Stimulated activated CD4-positive, alpha-beta T cell treated with anti-CD3 and anti-CD28 coated beads, Interleukin-12 subunit alpha, Interleukin-12 subunit beta, amount 100 ng/mL, for 24 hours (primary cell): ENCODE measurements at places on chromosomes 12 and 14.
A peak's percentile ranks its signal among the peaks of the same experiment; 100 is the strongest.

DNA sequence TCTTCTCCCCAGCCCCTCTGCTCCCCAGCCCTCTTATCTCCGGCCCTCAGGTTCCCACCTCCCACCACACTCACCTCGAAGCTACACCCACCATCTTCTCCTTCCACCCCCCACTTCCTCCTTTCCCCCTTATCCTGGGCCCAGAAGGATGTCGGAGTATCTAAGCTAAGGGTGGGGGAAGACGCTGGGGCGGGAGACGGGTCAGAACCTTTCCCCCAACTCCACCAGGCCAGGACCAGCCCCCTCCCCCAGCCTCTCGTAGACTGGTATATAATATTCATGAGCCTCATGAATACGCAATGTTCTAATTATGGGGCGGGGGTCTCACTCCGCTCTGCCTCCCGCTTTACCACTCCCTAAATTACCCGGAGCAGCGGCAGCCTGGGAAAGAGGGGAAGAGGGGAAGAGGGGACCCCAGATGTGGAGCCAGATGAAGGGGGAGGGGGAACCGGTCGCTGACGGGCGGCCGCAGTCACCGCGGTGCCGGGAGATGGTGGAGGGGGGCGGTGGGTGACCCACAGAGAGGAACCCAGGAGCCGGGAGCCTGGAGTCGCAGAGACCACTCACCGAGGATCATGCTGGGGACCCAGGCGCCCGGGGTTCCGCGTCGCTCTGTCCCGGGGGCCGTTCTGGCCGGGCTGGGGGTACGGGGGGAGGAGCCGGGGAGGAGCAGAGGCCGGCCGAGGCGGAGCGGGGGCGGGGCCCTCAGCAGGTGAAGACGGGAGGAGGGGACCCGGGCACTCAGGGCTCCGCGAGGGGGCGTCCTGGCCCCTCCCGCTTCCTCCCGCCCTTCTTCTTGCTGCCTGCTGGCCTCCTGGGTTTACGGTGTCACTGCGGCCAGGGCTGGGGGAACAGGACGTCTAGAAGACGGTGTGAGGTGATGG, 6.4 kb upstream of the ZNF385A start:
- peak; percentile 61 for DNase-seq

- no peak for DNase-seq
Measured at GRCh38 chr12:3992945-3993344, 119.7 kb upstream of the PARP11 start.

DNA sequence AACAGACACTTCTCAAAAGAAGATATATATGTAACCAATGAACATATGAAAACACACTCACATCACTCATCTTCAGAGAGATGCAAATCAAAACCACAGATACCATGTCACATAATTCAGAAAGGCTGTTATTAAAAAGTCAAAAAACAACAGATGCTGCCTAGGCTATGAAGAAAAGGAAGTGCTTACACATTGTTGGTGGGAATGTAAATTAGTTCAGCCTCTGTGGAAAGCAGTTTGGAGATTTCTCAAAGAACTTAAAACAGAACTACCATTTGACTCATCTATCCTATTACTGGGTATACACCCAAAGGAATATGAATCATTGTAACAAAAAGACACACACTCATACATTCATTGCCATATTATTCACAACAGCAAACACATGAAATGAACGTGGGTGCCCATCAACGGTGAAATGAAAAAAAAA, 35.1 kb downstream of the EIF2S3B start:
- DNase-seq = no peak

DNA sequence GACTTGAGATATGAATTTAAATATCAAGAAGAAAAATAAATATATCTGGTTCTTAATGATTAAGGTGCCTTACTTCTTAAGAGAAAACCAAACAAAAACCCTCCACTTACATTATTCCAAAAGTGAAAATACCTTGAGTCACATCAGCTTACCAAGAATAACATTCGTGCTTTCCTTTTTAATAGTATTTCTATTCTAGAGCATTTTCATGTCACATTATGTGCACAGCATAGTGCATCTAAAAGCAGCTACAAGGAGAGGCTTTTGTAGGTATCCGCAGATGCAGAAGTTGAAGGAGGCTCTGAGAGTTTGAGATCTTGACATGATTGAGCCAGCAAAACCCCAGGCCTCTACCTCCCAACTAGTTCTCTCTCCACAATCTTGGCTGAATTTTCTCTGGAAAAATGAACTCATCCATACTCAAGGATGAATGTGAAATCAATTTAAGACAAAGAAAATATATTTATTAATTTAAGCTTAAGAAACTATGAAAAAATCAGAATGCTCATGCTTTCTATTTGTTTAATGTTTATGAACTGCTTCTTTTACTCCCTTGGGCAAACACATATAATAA, 275.0 kb downstream of the AKAP6 start:
- DNase-seq = no peak

DNA sequence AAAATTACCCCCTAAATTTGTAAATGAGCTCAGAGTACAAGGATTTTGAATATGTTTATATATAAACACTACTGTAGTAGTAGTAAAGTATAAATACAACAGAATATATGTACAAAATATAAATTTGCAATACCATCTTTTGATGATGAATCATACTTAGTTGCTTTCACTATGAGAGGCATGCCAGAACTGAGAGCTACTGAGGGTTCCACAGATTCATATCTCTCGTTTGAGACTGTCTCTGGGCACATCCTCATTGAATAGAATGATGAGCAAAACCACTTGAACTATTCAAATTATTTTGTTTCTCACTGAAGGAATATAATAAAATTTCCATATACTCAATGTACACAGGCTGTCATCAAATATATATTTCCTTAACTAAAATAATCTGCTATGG, 417.6 kb downstream of the NAV3 start:
- no peak for DNase-seq

GRCh38 chr14:76203086-76204001, 51.6 kb downstream of the GPATCH2L start:
- no peak for DNase-seq

DNA sequence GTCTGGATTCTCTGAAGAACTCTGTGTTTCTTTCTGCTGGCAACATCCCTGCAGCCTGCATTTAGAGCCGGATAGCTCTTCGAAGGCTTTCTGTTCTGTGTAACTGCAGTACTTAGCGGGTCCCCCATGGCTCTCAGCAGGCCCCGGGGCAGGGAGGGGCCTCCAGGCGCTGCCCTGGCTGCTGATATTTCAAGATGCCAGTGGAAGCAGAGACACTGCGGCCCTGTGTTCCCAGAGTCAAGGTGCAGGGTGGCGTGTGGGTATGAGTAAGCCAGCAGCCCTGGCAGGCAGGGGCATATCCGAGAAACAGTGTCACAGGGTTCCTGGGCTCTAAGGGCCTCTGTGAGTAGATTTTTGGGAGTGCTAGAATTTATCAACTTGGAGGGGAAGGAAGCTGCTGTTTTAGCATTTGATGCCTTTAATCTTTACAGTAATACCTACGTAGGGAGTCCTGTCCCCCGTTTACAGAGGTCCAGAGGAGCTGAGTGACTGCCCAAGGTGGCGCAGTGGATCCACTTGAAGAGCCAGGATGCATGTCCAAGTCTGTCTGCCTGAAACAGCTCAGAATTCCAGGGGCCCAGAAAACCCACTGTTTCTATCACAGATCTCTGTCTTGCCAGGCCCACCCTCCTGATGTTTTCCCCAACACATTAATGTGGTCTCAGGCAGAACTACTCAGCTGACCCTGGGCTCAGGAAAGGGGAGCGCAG, 16.2 kb downstream of the ESRRB start:
- DNase-seq = no peak

- no peak for DNase-seq
Measured at GRCh38 chr12:76303989-76304460, 44.2 kb downstream of the BBS10 start.

GRCh38 chr12:20421421-20421820, 53.1 kb downstream of the PDE3A start:
- DNase-seq = no peak

- no peak for DNase-seq
Measured at GRCh38 chr14:51855234-51855633, 5.2 kb upstream of the GNG2 start.

DNA sequence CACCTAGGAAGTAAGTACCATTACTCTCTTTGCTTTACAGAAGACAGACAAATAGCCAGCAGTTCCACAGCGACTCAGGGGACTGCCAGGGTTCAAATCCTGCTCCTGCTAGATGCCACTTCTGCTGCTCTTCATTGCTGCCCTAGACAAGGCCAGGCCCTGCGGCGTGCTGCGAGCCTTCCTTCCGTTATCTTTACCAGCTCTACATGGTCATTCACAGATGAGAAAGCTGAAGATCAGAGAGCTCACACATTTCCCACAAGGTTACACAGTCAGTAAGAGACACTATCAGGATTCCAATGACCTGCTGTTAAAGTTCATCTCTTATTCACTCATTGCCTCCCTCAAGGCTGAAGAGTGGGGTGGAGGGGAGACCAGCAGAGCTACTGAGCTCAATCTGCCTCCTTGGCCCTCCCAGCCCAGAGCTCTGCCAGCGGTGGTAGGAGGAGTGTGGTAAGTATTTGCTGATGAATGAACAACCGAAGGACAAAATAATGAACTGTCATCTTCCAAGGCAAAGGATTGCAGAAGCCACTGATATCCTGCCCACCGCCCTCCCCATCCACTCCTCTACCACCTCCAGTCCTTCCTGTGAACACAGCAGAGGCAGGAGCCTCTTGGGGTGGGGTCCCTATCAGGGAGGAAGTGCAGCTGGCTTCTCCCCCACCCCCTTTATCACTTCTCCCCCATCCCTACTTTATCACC, 14.6 kb upstream of the HDAC7 start:
- no peak for DNase-seq

GRCh38 chr14:76329154-76329928, 46.6 kb upstream of the ESRRB start:
- no peak for DNase-seq

DNA sequence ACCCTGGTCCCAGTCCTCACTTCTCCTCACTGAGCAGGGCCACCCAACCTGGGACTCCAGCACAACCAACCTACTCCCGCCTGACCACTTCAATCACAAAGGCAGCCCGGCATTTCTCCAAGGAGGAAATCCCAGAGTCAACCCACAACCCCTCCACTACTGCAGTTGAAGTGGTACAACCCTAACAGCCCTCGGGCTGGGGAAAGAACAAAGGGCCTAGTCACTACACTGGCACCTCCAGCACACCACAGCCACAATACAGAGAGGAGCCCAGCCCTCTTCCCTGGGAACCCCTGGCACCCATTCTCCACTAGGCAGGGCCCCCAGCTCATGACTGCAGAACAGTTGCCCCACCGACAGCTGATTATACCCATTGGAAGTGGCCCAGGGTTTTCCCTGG, 13.7 kb upstream of the OR5AU1 start:
- DNase-seq = no peak

DNA sequence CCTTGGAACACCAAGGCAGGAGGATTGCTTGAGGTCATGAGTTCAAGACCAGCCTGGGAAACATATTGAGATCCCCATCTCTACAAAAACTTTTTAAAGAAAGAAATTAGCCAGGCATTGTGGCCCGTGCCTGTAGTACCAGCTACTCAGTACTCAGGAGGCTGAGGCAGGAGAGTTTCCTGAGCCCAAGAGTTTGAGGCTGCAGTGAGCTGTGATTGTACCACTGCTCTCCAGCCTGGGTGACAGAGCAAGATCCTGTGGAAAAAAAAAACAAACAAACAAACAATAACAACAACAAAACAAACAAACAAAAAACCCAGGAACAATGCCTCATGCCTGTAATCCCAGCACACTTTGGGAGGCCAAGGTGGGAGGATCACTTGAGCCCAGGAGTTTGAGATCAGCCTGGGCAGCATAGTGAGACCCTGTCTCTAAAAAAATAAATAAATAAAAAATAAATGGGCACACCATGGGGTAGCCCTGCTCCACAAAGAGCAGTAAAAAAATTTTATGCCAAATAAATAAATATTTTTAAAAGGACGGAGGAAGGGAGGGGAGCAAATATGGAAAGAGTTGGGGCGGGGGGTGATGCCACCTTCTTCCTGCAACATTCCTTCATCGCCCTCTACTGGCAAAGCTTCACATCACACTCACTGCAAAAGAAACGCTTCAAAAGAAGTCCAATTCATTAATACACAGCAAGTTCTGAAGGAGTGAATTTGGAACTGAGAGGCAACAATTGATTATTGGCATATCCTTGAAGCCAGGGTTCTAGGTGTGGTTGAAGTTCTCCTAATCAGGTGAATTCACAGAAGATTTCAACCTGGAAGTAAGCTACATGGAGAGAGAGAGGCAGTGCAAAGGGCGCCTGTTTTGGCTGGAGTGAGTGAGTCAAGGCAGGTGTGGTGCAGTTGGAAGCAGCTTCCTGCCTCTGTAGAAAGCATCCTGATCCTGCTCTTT, 8.8 kb upstream of the GNPTAB start:
- peak; percentile 26 for DNase-seq

DNA sequence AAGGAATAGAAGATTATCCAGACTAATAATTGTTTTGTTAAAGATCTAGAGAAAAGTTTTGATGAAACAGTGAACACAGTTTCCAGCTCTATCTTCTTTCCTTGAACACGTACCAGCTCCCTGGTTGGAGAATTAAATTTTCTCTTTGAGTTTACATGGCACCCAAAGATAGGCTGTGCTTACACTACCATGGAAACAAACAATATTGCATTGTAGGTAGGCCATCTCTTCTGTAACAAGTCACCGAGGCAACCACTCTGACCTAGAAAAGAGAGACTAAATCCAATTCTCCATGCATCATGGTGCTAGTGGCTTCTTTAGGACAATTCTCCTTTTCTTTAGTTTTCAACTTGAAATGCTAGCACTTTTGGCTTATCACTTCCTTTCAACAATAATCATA, 9.9 kb downstream of the BMAL2 start:
- no peak for DNase-seq

GRCh38 chr14:65344011-65344410, 68.5 kb upstream of the FUT8 start:
- no peak for DNase-seq

DNA sequence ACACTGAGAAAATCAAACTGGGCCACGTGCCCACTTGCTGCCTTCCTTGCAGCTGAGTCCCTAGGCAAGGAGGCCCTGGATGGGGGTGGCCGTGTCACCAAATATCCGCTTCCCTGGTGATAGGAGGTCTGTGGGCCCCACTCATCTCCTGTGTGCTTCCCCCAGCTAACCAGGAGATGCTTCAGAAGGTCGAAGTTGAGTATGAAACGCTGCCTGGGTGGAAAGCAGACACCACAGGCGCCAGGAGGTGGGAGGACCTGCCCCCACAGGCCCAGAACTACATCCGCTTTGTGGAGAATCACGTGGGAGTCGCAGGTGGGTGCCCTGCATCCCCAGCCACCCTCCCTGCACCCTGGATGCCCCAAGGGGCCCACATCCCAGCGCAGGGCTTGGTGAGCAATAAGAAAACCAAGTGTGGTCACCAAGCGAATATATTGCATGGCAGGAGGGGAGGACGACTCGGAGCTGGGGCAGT, 6.8 kb upstream of the SIVA1 start:
- no peak for DNase-seq

GRCh38 chr12:13103391-13104033, at the start of gene GSG1:
Gene GSG1 (minus strand): TSS chr12:13103667. CDS start chr12:13103512, 155 bp downstream.
- no peak for DNase-seq
